ENCODE measurements at places on chromosomes 7 and 10.
A peak's percentile ranks its signal among the peaks of the same experiment; 100 is the strongest.

- no peak for DNase-seq
These were observed 114.0 kb upstream of the RET start for GRCh38 chr10:42962902-42963231.

DNA sequence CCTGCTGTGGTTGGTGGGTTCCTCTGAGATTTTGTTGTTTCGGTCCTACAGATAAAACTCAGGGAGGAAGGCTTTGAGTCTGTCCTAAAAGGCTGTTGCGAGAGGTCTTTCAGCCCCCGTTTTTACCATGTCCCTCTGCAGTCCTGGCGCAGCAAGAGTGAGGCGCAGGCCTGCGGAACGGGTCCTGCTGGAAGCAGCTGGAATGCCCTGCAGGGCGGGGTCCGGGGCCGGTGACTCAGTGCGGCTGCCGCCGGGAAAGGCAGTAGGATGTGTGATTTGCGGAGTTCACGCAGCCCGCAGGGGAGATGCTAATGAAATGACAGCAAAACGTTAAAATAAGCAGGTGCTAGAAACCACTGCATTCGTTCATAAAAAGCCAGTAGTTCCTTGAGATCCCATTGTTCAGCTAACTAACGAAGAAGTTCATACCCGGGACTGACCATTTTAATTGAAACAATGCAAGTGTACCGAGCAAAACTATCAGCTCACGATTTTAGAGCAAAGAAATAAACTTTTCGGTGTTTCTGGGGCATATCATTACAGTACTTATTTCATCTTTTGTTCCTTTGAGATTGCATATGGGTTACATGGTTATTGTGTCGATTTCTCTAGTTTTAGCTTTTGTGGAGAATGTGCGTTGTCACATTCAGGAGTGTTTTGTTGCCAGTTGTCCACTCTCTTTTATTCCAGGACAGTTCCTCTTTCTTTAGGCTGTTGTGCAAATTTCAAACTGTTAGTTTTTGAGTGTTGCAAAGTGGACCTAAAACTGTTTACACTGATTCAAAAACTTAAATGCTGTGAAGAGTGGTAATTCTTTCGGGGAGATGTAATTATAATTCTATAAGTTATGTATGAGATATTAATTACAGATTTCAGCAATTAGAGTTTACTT lies 783 bp downstream of the ANLN start:
- DNase-seq: no peak

GRCh38 chr10:3067859-3068179 lies 471 bp downstream of the PFKP start:
- DNase-seq: peak; percentile 15

DNA sequence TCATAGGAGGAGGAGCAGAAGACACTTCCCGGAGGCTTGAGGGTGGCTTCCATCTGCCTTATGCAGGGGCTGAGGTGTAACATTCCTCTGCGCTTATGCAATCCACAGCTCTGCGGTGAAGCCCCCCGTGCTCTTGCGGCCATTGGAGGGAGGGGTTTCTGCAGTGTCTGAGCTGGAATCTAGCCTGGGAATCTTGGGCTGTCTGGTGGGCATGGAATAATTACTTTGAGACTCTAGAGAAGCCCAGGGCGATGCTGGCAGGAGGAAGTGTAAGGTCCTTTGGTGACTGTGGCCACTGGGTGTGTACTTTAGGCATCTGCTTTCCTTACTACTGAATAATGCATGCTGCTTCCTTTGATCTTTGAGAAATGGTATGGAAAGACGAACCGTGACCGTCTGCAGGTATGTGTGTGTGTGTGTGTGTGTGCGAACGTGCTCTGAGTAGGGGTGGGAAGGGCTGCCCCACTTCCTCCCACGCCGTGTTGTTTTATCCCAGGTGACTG lies 181.0 kb downstream of the PRPF18 start:
- no peak for DNase-seq

GRCh38 chr7:64638822-64639221 lies 27.1 kb upstream of the ZNF107 start:
- no peak for DNase-seq

DNA sequence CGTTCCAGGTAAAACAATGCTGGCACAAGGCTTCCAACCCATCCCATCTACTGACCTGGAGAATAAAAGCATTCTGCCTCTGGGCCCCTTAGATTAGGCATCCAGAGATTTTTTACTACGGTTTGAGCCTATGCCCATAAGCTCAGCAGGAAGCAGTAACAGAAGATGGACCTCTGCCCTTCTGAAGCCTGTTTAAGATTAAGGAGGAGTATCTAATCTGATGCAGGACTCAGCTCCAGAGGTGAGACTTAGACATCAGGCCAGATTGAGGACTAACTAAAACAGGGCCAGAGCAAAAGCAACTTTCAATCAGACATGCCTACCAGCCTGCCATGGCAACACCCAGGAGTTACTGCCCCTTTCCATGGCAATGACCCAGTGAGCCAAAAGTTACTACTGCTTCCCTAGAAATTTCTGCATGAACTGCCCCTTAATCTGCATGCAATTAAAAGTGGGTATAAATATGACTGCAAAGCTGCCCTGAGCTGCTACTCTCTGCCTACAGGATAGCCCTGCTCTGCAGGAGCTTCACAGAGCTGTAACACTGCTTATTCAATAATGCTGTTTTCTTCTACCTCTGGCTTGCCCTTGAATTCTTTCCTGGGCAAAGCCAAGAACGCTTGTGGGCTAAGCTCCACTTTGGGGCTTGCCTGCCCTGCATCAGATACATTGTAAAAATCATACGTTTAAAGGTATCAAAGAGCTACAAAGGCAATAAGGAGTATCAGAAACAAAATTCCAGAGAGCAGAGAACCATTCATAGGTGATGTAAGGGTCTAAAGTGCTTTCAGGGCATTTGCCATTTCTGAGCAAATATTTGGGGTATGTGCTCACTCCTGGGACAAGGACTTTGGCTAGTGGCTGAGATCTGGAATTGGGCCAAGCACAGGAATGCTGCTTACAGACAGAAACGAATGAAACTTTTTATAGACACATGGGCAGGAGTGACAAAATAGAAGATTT lies 25.0 kb upstream of the CNNM1 start:
- no peak for DNase-seq

DNA sequence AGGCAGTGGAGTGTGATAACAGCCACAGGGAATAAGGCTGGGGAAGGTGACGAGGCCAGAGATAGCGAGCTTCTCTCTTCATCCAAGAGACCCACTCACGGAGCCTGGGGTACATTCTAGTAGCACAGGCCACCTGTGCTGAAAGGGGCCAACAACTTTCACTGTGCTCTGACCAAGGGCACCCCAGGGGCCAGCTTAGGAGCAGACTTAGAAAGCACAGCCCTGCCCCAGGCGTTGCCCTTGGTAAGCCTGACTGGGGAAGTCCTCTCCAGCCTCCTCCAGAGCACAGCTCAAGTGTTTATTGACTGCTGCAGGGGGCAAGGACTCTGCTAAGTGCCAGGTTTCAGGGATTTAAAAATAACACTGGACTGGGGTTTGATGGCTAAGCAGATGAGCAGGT lies 44.7 kb downstream of the EBF3 start:
- DNase-seq: no peak

DNA sequence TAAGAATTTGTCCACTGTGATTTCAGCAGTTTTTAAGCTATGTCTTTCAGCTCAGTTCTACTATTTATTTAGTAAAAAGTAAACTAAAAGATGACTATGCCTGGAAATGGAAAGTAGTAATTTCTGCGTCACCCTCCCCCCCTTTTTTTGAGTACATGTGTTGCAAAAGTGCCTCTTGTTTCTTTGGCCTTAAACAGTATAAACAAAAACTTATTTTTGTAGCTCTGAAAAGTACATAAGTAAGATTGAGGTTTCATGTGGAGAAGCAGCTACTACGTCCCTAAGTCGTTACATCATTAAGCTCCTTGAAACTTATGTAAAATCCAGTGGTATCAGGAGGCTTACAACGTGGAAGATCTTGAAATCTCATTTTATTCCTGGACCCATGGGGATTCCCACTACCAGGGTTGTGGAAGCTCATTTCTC lies 46.3 kb upstream of the HBP1 start:
- DNase-seq: no peak

Data from stimulated activated CD8-positive, alpha-beta memory T cell treated with anti-CD3 and anti-CD28 coated beads, Interleukin-12 subunit alpha, Interleukin-12 subunit beta, amount 100 ng/mL, for 4 hours (primary cell).